NB4 (cell line): ENCODE measurements at places on chromosomes 11 and 22.

DNA sequence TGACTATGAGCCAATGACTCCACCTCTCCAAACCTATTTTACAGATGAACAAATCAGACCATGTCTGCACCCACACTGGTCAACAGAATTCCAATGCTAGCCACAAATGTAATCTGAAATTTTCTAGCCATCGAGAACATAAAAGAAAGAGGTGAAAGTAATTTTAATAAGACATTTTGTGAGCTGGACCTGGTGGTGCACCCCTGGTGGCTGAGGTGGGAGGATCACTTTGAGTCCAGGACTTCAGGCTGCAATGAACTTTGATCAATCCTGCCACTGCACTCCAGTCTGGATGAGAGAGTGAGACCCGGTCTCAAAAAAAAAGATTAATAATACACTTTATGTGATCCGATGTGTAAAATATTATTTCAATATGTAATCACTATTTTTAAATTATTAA lies 9.4 kb upstream of the RNF185 start:
- no peak for DNase-seq

DNA sequence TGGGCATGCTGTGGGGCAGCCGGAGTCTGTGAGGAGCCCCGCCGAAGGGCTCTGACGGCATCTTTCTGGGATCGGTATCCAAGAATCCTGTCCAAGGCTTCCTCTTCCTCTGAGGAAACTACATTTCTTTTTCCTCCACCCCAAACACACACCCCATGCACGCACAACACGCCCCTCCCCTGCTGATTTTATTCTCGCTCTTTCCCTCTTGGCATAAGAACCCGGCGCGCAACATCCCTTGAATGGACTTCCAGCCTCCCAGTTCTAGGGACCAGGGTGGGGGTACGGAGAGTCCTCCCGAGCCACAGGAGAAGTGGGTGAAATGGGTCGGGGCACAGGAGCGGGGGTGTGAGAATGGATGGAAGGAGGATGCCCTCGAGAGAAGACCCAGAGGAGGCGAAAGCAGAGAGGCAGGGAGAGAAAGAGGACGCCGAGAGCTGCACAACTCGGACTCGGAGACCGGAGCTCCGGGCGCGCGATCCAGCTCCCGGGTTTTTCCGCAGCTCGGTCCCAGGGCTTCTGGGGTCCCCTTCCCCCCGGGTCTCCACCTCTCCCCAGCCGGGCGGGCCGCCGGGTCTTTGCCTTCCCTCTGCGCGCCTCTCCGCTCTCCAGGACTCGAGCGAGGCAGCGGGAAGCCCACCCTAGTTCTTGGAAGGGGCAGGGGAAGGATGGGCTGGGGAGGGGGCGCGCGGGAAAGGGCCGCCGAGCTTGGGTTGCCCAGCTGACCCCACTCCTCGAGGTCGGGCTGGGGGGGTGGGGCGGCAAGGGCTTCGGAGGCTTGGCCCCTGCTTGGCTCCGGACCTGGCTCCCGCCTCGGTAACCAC lies 1.5 kb upstream of the LARGE1 start:
- peak; percentile 31 for DNase-seq

DNA sequence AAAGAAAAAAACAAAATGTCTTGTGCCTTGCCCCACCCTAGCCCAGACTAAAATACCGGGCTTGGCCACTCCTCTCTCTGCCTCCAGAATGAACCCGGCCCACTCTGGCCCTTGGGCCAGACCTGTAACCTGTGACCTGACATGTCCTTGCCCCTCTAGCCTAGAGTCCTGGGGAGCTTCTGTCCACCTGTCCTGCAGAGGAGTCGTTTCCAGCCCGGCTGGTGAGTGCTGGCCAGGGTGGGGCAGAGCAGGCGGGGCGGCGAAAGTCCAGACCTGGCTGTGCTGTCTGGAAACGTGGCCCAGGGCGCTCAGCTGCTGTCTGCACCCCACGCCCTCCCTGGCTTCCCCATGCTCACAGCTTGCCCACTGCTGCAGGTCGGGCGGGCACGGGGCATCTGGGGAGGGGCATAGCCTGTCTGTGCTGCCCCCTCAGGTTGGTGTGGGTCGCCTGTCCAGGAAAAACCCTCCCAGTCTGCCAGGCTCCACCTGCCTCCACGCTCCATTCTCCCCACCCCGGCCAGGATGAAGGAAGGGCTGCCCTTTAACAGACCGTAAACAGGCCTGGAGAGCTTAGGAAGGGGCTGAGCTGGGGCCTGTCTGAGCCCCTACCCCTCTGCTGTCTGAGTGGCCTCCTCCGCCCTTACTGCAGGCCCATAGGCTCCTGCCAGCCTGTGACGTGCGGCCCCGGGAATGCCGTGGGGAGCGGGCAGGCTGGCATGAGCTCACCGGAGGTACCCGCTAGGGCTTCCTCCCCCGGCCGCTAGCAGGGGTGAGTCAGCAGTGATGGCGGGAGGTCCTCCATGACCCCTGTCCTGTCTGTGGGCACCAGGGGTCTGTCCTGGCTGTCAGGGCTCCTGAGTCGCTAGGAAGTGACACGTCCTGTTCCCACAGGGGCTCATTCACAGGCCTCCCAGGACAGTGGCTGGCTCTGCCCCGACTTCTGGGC lies 1.9 kb downstream of the CD151 start:
- no peak for DNase-seq

DNA sequence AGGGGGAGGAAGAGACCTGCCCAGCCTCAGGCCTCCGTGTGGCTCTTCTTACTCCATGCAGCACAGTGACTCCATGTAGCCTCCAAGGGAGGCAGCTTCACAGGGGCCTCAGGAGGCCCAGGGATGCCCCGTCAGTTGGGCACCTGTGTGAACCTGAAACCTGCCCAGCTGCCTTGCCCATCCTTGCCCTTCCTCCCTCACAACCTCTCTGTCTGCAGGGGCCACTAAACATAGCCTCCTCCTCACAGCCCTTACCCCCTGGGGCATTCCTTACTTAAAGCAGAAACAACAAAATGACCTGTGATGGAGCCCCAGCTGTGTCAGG lies 7.1 kb downstream of the LRRC32 start:
- DNase-seq, result no peak

DNA sequence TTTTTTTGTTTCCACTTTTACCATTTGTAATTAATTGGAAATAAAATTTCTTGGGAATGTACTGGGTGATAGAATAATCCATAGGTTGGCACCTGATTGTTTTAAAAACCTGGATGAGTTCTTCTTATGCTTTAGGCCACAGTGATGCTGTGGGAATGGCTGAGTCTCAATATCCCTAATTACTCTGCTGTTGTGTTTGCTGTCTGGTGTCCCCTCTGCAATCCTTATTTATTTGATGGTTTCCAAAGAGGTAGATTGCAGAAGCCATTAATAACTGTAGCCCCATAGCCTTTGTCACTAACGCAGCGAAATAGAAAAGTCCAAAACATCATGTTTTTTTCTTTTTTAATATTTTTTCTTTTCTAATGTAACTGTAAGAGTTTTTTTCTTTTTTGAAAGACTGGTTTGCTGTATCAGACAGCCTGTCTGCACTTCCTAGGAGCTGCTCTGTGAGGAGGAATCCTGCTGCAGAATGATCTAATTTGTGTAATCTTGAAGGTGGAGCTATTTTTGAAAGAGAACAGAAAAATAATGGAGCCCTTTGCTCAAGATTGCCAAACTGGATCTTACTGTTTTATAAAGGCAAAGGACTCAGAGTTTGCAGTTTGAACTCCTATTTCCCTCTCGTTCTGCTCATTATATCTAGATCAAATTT lies 14.9 kb downstream of the PACS1 start:
- no peak for DNase-seq

DNA sequence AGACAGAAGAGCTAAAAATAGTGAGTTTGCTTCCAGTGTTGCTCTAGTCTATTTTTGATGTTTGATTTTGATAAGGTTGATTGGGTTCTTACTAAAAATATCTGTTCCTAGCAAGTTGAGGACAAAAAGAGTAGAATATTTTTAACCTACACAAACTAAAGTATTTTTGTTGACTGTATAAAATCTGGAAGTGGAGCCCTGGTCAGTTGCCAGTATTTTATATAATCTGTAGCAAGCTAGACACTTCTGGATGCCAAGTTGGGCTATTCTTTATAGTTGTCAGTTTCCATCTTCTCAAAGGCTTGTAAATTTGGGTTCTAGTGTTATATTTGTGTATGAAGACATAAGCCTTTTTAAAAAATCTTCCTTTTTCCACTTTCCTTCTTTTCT lies 56.7 kb downstream of the HSD17B12 start:
- no peak for DNase-seq

GRCh38 chr22:31637447-31637890 lies 24.5 kb downstream of the PISD start:
- DNase-seq, result peak; percentile 85

DNA sequence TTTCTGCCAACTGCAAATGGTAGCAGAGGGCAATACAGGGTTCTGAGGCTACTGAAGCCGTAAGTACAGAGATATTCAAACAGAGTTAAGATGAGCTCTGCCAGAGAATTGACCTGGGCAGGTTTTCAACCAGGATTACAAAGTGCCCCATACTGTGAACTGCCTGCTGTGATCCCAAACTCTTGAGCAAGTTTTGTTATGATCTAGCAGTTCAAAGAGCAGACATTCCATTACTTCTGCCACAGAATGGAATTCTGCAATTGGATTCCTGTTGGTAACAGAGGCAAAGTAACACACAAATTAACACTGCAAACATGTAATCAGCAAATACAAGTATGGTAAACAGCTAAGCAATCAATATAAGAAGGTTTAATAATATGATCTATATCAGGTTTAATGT lies 31.2 kb downstream of the ALG9 start:
- no peak for DNase-seq

DNA sequence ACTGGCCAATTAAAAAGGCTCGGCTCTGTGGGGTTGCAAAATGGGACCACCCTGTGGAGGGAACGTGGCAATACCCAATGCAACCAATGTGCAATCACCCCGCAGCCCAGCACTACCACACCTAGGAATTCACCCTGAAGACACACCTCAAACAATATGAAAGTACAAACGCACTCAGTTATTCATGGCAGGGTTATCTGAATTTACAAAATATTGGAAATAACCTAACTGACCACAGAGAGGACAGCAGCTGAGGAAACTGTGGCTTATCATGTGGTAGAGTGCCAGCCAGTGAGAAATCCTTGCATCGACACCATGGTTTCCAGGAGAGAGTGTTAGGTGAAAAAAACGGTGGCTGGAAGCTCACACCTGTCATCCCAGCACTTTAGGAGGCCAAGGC lies 18.7 kb downstream of the ALG12 start:
- no peak for DNase-seq

GRCh38 chr22:39319284-39320022 lies at the start of gene RPL3:
Gene RPL3, minus strand, starts transcription at chr22:39319623. Its CDS starts 26 bp downstream, at chr22:39319597.
- peak; percentile 99 for DNase-seq

GRCh38 chr11:76493626-76494539 lies 49.1 kb downstream of the EMSY start:
- no peak for DNase-seq

DNA sequence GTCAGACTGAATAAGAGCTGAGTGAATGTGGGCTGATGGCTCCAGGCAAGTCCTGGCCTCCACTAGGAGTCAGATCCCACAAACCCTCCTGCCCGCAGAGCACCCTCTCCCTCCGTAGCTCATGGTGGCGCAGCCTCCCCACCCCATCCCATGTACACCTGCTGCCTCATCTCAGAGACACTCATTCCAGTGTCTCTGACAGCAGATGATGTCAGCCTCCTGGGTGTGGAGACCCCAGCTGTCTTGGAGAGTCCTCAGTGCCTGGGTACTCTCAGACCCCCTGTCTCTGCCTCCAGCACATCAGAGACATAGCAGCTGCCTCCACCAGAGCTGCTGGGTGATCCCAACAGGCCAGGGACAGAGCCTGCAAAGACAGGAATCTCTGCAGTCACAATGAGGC lies 9.5 kb downstream of the IGLL5 start:
- no peak for DNase-seq

- no peak for DNase-seq
These were observed 21.7 kb upstream of the ABTB2 start for GRCh38 chr11:34379539-34379938.

GRCh38 chr11:78168539-78169477 lies 19.6 kb downstream of the KCTD21 start:
- DNase-seq, result peak; percentile 35

DNA sequence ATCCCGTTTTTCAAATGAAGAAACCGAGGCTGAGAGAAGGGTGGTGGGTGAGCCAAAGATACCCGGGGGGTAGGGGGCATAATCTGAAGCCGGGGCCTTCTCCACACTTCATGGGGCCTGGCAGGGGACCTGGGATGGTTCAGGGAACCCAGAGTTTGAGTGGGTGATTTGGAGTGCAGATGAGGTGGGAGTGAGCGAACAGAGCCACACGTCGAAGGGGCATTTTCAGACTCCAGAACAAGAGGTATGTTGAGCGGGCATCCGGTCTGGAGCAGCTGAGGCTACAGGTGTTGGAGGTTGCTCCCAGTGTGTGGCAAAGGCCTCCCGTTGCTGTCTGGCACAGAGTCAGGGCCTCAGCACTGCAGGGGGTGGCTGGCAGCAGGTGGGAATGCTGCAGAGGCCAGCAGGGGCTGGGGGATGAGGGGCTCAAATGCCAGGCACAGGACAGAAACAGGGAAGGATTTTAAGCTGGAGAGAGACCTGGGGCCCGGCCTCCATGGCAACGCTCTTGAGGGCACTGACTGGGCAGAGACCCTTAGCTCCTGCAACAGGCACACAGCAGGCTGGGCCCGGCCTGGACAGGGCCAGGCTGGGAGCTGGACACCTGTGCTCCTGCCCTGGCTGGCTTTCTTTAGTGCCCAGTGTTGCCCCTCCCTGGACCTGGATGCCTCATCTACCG lies 46.2 kb downstream of the WNT11 start:
- no peak for DNase-seq

GRCh38 chr22:42560381-42560780 lies 6.6 kb downstream of the SERHL2 start:
- DNase-seq, result no peak

DNA sequence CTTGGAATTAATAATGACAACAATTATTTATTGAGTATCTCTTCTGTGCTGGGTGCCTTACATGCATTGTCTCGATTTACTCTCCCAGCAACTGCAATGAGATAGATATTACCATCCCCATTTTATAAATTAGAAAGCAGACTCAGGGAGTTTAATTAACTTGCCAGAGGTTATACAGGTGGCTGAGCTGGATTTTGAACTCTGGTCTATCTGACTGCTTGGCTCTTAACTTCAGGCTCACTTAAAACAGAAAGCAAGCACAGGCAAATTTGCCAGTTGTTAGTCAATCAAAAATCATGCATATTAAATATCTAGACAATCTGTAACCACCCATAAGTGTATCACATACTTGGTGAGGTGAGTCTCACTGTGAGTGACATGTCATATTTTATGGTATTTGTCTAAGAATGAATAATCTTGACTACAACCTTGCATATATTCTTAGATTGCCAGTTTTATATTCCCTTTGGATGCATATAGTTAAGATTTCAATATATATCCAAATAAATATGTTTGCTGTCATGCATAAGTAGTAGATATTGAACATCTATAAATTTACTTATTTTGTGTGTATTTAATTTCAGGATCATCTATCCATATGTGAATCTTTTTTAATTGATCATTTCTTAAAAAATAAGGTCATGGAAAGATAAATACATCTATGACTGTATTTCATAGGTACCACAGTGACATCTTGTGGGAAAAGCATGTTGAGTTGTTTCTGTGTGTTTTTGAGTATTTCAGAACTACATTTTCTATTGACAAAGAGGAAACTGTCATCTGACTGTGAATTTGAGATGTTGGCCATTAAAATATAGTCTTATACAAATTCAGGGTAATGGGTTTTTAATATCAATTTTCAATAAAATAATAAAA lies 112.0 kb upstream of the ARHGAP42 start:
- peak; percentile 33 for DNase-seq

GRCh38 chr11:3865388-3866193 lies 10.1 kb downstream of the STIM1 start:
- DNase-seq, result peak; percentile 44
